A549 treated with GW870086 at 1 μM for 4 hours (cell line): ENCODE measurements at places on chromosomes 7 and 10. TPM values are rescaled to one million over a fixed set of nuclear protein-coding genes. Genes with fewer than 3 reads are reported as not detected.

C10orf62 gene
- 0.11 TPM in 1 of 5 replicates, not detected in the others for total RNA-seq

GRID2IP gene
- 0.03 TPM in 1 of 5 replicates, not detected in the others for total RNA-seq

GRM3 gene
- total RNA-seq = not detected in 5 replicates

GPR26 gene
- not detected in 5 replicates for total RNA-seq

EPC1 gene
- total RNA-seq = 14.8 to 18.6 TPM (median 16.6 TPM) in 5 replicates

CEP55 gene
- total RNA-seq = 53.5 to 73.6 TPM (median 65.2 TPM) in 5 replicates

ST8SIA6 gene
- total RNA-seq = 0.08 to 0.13 TPM in 2 of 5 replicates, not detected in the others

CXCL12 gene
- total RNA-seq = 0.10 to 0.27 TPM (median 0.15 TPM) in 4 of 5 replicates, not detected in the other

KRIT1 gene
- 22.8 to 28.8 TPM (median 27.1 TPM) in 5 replicates for total RNA-seq

COL17A1 gene
- total RNA-seq = 1.5 to 2.2 TPM (median 1.8 TPM) in 5 replicates

FOXP2 gene
- total RNA-seq = not detected in 5 replicates

ZEB1 gene
- 5.0 to 9.4 TPM (median 8.0 TPM) in 5 replicates for total RNA-seq

SEC61G gene
- total RNA-seq = 360 to 487 TPM (median 389 TPM) in 5 replicates

GLCCI1 gene
- 0.63 to 1.4 TPM (median 0.93 TPM) in 5 replicates for total RNA-seq

ZNF735 gene
- total RNA-seq = not detected in 5 replicates

MBL2 gene
- total RNA-seq = not detected in 5 replicates

SLC13A1 gene
- not detected in 5 replicates for total RNA-seq

CREB5 gene
- 3.2 to 5.5 TPM (median 4.9 TPM) in 5 replicates for total RNA-seq

LBX1 gene
- total RNA-seq = not detected in 5 replicates

NRP1 gene
- total RNA-seq = 67.9 to 94.2 TPM (median 79.5 TPM) in 5 replicates

WDR11 gene
- total RNA-seq = 17.9 to 26.6 TPM (median 22.8 TPM) in 5 replicates

KDM7A gene
- total RNA-seq = 2.1 to 3.1 TPM (median 2.5 TPM) in 5 replicates

SEMA3E gene
- total RNA-seq = 1.9 to 2.6 TPM (median 2.0 TPM) in 5 replicates

FAM25C gene
- total RNA-seq = 1.0 to 2.3 TPM (median 1.8 TPM) in 4 of 5 replicates, not detected in the other

PTPRZ1 gene
- not detected in 5 replicates for total RNA-seq

TCF7L2 gene
- 14.3 to 19.7 TPM (median 17.6 TPM) in 5 replicates for total RNA-seq

FGFBP3 gene
- 2.3 to 2.7 TPM (median 2.6 TPM) in 5 replicates for total RNA-seq

INMT gene
- total RNA-seq = not detected in 5 replicates

GSTO2 gene
- 1.5 to 3.3 TPM (median 1.9 TPM) in 5 replicates for total RNA-seq

LIPN gene
- total RNA-seq = not detected in 5 replicates

TMEM184A gene
- 6.7 to 13.2 TPM (median 9.5 TPM) in 5 replicates for total RNA-seq

COX19 gene
- total RNA-seq = 5.3 to 7.5 TPM (median 5.6 TPM) in 5 replicates

NUTM2D gene
- total RNA-seq = 1.1 to 1.8 TPM (median 1.5 TPM) in 5 replicates

CFAP70 gene
- total RNA-seq = 0.10 to 0.21 TPM (median 0.14 TPM) in 5 replicates

SPDYE16 gene
- not detected in 5 replicates for total RNA-seq
